Neural progenitor cell (in vitro differentiated cells): ENCODE measurements at places on chromosomes 3 and 15. TPM values are rescaled to one million over a fixed set of nuclear protein-coding genes. Genes with fewer than 3 reads are reported as not detected.

The GPR149 gene
- not detected in 2 replicates for total RNA-seq

The TRIM59 gene
- total RNA-seq, result 80.9 and 120 TPM in 2 replicates

The MAP6D1 gene
- 3.5 and 12.4 TPM in 2 replicates for total RNA-seq

The PLA1A gene
- not detected in 2 replicates for total RNA-seq

The HYAL2 gene
- 38.9 and 92.3 TPM in 2 replicates for total RNA-seq

The LRRC31 gene
- not detected in 2 replicates for total RNA-seq

The THBS1 gene
- 14.6 and 17.6 TPM in 2 replicates for total RNA-seq

The SI gene
- not detected in 2 replicates for total RNA-seq

The GRK7 gene
- 0.03 TPM in 1 of 2 replicates, not detected in the other for total RNA-seq

The TMCO5A gene
- total RNA-seq, result not detected in 2 replicates

The TTC21A gene
- 1.2 and 2.3 TPM in 2 replicates for total RNA-seq

The CLDN11 gene
- 1.6 and 2.0 TPM in 2 replicates for total RNA-seq

The TM4SF18 gene
- total RNA-seq, result not detected in 2 replicates

The PLSCR5 gene
- total RNA-seq, result not detected in 2 replicates

The RRP9 gene
- 10.5 and 20.1 TPM in 2 replicates for total RNA-seq

The GOLGA6L10 gene
- total RNA-seq, result 1.3 and 2.2 TPM in 2 replicates

The DPPA2 gene
- 1.2 and 1.8 TPM in 2 replicates for total RNA-seq

The FRMD4B gene
- total RNA-seq, result 13.0 and 17.3 TPM in 2 replicates

The ST8SIA2 gene
- 13.6 and 17.8 TPM in 2 replicates for total RNA-seq

The NT5DC2 gene
- total RNA-seq, result 210 and 364 TPM in 2 replicates

The RNF168 gene
- total RNA-seq, result 23.8 and 25.1 TPM in 2 replicates

The PLS1 gene
- total RNA-seq, result 15.8 and 22.5 TPM in 2 replicates

The DCUN1D1 gene
- 36.9 and 63.6 TPM in 2 replicates for total RNA-seq

The CDHR4 gene
- 0.12 TPM in 1 of 2 replicates, not detected in the other for total RNA-seq

The TMEM158 gene
- total RNA-seq, result 2.7 and 5.5 TPM in 2 replicates

The CIB2 gene
- 40.6 and 52.0 TPM in 2 replicates for total RNA-seq

The TIGIT gene
- total RNA-seq, result not detected in 2 replicates

The CISH gene
- total RNA-seq, result 0.32 and 0.90 TPM in 2 replicates

The ITPKA gene
- total RNA-seq, result 0.09 TPM in 1 of 2 replicates, not detected in the other

The CCDC39 gene
- total RNA-seq, result 0.24 and 3.3 TPM in 2 replicates

The MST1R gene
- total RNA-seq, result 0.32 and 1.8 TPM in 2 replicates

The CACNA2D2 gene
- total RNA-seq, result 4.3 and 9.5 TPM in 2 replicates

The SLC28A1 gene
- total RNA-seq, result not detected in 2 replicates

The FETUB gene
- not detected in 2 replicates for total RNA-seq

The RAD51 gene
- 27.2 and 48.1 TPM in 2 replicates for total RNA-seq

The TMC3 gene
- total RNA-seq, result 0.09 and 0.13 TPM in 2 replicates

The SCG5 gene
- total RNA-seq, result 69.4 and 101 TPM in 2 replicates

The STIMATE gene
- 10.2 and 17.3 TPM in 2 replicates for total RNA-seq

The RNU5B-1 gene
- total RNA-seq, result not detected in 2 replicates

The FEZF2 gene
- total RNA-seq, result 7.6 and 9.1 TPM in 2 replicates

The ACTRT3 gene
- 0.31 and 0.34 TPM in 2 replicates for total RNA-seq

The DNAJC13 gene
- 35.7 and 36.3 TPM in 2 replicates for total RNA-seq
